ENCODE measurements at places on chromosomes 12 and 14.

DNA sequence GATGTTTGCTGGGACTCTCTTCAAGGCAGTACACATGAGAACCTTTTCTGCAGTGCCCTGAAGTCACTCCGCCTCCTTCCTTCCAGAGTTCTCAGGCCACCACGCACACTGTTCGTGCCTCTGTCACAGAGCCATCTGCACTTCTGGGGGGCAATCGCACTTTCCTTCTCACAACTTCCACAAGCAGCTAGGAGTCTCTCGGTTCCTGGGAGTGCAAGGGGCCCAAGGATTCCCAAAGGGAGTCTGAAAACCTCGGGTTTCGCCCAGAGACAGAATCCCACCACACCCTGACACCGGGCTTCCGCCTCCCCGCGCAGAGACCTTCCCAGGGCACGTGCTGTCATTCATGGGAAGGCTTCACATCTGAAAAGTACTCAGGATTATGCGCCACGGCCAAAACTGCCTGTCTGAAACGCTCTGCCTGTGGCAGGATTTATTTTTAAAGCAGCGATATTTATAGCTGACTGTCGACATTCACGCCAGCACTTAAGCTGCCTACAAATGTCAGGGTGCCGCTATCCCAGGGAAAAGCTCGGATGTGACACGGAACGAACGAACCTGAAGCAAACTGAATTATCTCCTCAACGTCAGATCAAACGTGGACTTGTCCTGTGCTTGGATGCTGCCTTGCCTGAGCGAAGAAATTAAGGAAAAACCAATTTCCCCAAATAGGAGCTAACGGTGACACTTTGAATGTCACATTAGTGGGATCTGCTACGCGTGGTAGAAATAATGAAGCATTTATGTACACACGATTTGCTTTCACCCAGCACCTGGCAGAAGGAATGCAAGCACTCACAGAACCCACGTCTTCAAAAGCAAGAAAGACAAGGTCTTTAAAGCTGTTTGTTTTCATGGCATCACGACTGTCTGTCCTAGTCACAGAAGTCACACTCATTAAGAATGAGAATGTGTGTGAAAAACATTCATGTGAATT, 154.0 kb downstream of the PIWIL1 start:
- no peak for DNase-seq

DNA sequence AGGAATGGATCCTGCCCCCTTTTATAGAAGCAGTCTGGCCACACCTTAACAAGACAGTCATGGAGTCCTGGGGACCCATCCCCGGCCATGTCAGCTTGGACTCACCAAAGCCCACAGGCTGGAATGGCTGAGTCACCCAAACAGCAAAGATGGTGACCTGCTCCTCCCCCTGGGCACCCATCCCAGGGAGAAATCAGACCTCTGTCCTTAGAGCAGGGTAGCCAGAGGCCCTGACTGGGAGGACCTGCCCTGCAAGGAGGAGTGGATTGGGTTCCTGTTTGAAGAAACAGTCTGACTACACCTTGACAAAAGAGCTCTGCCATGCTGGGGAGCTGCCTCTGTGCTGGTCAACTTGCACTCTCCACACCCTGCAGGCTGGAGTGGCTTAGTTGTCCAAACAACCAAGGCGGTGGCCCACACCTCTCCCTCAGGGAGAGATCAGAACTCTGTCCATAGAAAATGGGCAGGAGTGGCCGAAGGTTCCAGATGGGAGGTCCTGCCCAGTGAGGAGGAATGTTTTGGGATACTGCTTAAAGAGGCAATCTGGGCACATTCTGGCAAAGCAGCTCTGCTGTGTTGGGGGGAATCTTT, 16.6 kb downstream of the MGP start:
- no peak for DNase-seq

DNA sequence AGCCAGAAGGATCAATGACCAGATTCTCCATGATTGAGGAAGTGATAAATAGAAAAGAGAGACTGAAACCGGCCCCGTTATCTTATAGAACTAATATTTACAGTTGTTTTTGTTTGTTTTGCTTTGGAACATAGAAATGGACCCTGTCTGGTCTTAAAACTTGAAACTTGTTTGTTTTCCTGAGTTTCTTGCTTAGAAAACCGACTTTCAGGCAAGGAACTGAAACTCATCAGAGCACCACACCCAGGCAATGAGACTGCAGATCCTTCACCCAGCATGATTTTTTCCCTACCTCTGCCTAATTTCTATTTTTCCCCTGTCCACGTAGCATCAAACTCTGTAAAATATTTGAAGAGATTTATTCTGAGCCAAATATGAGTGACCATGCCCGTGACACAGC, 10.6 kb upstream of the CLEC12A start:
- no peak for DNase-seq

DNA sequence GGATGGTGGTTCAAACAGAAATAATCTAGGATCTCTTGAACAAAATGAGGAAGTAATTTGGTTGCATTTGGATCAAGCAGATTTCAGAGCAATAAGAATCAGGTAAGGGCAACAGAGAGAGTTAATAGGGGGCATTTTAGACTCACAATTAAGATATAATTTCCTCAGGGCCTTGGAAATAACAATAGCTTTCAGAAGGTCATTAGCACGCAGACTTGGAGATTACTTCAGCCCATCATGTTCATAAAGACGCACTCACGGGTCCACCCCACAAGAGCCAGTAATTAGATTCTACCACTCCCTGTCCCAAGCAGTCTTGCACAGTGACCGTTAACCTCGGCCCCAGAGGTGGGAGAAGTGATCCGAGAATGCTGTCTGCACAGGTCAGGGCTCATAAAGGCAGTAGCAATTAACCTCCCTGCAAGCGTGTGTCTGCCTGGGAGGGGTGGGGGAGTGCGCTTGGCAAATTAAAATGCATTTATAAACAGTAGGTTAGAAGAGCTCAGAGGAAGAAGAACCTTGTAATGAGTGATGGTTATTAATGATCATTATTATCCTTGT, 125.7 kb upstream of the CCDC196 start:
- DNase-seq: no peak

GRCh38 chr14:91170504-91171121, 56.7 kb downstream of the DGLUCY start:
- no peak for DNase-seq

GRCh38 chr14:103894034-103894722, 34.1 kb upstream of the TDRD9 start:
- no peak for DNase-seq

- no peak for DNase-seq
These were observed 201.4 kb upstream of the PWP1 start for GRCh38 chr12:107484230-107484629.

- DNase-seq: no peak
These were observed 678 bp upstream of the OAS2 start for GRCh38 chr12:112977641-112978040.

- DNase-seq: no peak
These were observed 28.2 kb upstream of the TMEM106C start for GRCh38 chr12:47935184-47935583.

GRCh38 chr12:195156-195555, 18.8 kb downstream of the SLC6A12 start:
- no peak for DNase-seq

DNA sequence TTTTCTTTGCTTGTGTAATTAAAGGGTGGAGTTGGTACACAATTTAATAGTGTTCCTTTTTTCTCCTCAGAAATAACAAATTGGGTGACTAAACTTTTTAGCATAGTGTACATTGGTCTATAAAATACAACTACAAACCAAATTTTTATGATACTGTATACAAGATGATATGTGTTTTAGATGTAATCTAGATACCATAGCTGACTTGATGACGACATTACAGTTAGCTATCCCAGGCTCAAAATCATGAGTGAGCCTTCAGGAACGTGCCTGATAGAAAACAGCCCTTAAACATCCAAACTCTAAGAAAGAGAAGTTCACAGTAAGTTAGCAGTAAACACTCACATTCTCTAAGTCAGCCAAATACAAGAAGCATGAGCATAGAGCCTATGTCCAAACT, 99.0 kb upstream of the SSTR1 start:
- DNase-seq: no peak

GRCh38 chr12:22979854-22980469, 355.0 kb downstream of the ETNK1 start:
- DNase-seq: no peak

GRCh38 chr14:50061664-50062437, 54.5 kb downstream of the VCPKMT start:
- peak; percentile 74 for DNase-seq

GRCh38 chr12:77914081-77914488, 83.4 kb downstream of the NAV3 start:
- no peak for DNase-seq

GRCh38 chr14:70100071-70100470, 88.7 kb downstream of the SLC8A3 start:
- no peak for DNase-seq

Data from effector memory CD8-positive, alpha-beta T cell (primary cell).